Cerebellar cortex (tissue), 1 donor: ENCODE measurements at places on chromosomes 16 and 17.

DNA sequence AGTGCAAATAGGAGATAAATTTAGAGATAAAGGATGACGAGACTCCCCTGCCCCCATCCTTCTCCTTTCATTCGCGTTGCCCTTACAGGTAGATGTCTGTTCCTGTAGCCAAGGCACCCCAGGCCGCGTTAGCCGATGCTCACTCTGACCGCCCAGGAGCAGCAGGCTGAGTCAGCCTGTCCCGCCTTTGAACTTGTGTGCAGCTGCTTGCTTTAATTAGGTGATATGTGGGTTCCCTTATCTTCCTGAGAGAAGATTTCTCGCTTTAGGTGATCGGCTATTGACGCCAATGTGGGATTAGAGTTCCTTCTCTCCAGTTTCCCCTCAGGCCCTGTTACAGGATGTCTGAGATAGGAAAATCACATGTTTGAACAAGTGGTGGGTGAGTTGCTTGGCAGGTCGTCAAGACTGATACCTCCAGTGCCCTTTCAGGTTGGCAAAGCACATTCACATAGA is 119.5 kb downstream of the MSI2 start:
- no peak for DNase-seq

DNA sequence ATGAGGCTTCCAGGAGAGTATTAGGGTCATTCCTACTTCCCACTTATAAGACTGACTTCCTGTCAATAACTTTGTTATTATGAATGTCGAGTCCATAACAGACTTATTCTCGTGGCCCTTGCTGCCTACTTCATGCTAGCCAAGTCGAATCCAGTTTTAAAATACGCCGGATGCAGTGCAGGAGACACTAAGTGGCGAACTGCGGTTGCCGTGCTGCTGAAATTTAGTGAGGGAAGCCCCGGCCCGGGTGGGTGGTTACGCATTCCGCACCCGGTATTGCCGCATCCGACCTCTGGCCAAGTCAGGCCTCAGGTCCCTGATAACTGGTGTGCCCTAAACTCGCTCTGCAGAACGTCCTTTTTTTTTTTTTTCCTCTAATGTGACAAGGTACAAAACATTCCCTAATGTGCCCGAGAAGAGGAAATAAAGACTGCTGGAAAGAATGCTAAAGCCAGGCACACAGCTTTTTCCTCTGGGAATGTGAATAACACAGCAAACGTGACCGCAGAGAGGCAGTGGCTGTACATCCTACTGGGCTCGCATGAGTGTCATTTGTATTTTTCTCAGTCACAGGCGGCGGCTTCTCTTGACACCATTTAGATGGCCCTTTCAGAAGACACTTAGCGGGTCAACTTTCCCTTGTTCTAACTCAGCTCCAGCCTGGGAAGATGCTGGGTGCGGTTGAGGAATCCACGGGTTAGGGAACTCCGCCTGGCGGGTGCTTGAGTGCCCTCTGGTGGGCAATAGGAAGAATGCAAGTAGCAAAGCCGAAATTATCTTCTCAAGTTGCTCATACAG is 7.1 kb upstream of the AKTIP start:
- DNase-seq = peak; percentile 76

GRCh38 chr16:2675714-2676113 is 6.6 kb upstream of the KCTD5 start:
- no peak for DNase-seq

- peak; percentile 80 for DNase-seq
These were observed 31.5 kb downstream of the CDK5RAP3 start for GRCh38 chr17:48002266-48002915.

DNA sequence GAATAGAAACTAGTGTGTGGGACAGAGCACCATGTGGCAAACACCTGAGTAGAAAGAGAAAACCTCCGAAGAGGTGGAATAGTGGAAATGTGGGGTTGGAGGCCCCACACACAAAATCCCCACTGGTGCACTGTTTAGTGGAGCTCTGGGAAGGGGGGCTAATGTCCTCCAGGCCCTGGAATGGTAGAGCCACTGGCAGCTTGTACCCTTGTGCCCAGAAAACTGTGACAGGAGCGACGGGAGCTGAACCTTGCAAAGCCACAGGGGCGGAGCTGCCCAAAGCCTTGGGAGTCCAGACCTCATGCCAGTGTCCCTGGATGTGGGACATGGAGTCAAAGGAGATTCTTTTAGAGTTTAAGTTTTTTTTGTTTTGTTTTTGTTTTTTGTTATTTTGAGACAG is 50.6 kb downstream of the RNF112 start:
- no peak for DNase-seq

GRCh38 chr16:82736224-82736623 is 109.5 kb downstream of the CDH13 start:
- no peak for DNase-seq

- DNase-seq = no peak
These were observed 3.0 kb upstream of the PIPOX start for GRCh38 chr17:29039764-29040598.

DNA sequence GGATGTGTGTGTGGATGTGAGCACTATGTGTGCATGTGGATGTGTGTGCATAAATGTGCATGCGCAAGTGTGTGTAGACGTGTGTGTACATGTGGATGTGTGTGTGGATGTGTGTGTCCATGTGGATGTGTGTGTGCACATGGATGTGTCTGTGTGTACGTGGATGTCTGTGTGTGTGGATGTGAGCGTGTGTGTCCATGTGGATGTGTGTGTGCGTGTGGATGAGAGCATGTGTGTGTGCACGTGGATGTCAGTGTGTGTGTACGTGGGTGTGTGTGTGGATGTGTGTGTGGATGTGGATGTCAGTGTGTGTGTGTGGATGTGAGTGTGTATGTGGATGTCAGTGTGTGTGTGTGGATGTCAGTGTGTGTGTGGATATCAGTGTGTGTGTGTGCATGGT is 63.6 kb upstream of the DOC2B start:
- no peak for DNase-seq

- DNase-seq = peak; percentile 58
These were observed 31.2 kb downstream of the NSMCE1 start for GRCh38 chr16:27237219-27238015.

GRCh38 chr17:73774852-73775251 is 130.6 kb upstream of the SDK2 start:
- DNase-seq = no peak

GRCh38 chr17:58728798-58729197 is 26.9 kb upstream of the PPM1E start:
- no peak for DNase-seq

- peak; percentile 60 for DNase-seq
These were observed 34.7 kb upstream of the BRD7 start for GRCh38 chr16:50403491-50403890.

DNA sequence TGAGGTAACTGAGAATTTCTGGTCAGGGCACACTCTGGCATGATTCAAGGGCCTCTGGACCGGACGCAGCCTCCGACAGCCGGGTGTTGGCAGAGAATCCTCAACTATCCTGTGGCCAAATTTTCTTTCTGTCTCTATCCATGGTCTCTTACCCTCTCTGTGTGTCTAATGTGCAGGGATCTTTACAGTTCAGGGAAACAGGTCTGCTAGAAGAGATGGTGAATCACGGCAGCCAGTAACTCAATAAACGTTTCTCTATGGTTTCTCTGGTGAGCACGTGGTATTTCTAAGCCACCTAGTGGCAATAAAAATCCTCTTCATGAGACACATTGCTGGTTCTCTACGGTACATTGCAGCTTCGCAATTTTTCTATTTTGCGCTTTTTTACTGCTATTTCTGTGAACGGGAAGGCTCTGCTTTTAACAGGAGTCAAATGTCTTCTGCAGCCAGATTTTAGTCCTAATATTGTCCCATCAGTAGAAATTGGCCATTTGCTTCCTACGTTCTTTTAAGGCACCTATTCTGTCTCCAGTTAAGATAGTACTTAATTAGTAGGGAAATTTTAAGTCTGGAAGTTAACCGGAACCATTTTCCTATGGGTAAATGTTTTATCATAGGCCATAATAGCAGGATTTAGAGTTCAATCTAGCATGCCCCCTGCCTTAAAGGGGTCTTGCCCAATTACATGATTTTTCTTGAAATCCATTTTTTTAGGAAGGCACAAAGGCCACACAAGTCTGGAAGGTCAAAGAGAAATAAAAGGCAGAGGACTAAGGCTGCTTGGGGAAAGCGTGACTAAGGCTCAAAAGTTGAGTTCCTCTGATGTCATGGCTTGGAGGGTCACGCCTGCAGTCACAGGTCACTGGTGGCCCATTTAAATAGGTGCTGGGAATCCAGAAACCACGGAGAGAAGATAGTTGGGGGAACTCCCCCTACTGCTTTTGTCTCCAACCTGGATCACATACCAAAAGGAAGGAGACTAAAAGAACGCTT is 31.5 kb downstream of the QPRT start:
- peak; percentile 77 for DNase-seq

- no peak for DNase-seq
These were observed 52.8 kb downstream of the USP10 start for GRCh38 chr16:84752600-84752999.

- DNase-seq = peak; percentile 99
These were observed 73.9 kb downstream of the SPAG9 start for GRCh38 chr17:51046514-51047384.

GRCh38 chr17:5598457-5598856 is 14.1 kb upstream of the NLRP1 start:
- DNase-seq = peak; percentile 16

DNA sequence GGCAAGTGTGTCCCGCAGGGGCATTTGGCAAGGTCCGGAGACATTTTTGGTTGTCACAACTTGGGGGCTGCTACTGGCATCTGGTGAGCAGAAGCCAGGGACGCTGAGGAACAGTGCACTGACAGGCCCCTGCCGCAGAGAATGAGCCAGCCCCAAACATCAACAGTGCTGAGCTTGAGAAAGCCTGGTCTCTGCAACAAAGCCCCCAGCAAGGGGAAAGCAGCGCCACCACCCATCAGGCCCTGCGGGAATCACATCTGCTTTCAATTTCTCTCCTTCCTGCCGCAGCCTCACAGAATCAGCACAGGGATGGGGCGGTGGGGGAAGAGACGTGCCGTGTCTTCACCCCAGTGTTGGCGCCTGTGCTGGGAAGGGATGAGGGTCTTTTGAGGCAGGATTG is 14.8 kb upstream of the PRPSAP1 start:
- DNase-seq = no peak

DNA sequence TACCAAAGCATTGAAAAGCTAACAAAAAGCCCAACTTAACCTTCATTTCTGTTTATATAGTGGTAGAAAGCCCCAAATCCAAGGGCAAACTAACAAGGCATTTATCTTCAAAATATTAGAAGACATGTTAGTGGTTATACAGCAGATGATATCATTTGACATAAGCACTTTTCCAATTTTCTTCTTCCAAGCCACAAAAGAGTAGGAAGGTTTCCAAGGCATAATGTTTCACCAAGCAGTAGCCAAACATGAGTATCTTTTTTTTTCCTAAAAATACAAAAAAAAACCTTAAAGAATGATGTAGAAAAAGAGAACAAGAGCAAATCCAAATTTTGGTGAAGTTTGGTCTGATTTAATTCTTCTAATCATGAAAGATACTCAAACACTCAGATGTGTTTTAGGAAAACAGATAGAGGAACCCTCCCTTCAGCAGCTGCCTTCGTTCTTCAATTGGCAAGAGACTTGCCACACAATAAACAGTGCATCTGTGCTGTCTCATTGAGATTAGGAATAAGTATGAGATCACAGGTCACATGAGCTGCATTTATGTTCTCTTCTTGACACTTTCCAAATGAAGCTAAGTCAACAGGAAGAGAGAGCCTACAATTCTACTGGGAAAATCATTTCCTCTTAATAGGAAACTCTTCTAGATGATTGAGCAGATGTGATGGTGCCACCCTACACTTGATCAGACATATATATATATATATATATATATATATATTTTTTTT is 106.7 kb downstream of the TTC19 start:
- DNase-seq = no peak

GRCh38 chr16:84635702-84636101 is 12.6 kb upstream of the KLHL36 start:
- no peak for DNase-seq

DNA sequence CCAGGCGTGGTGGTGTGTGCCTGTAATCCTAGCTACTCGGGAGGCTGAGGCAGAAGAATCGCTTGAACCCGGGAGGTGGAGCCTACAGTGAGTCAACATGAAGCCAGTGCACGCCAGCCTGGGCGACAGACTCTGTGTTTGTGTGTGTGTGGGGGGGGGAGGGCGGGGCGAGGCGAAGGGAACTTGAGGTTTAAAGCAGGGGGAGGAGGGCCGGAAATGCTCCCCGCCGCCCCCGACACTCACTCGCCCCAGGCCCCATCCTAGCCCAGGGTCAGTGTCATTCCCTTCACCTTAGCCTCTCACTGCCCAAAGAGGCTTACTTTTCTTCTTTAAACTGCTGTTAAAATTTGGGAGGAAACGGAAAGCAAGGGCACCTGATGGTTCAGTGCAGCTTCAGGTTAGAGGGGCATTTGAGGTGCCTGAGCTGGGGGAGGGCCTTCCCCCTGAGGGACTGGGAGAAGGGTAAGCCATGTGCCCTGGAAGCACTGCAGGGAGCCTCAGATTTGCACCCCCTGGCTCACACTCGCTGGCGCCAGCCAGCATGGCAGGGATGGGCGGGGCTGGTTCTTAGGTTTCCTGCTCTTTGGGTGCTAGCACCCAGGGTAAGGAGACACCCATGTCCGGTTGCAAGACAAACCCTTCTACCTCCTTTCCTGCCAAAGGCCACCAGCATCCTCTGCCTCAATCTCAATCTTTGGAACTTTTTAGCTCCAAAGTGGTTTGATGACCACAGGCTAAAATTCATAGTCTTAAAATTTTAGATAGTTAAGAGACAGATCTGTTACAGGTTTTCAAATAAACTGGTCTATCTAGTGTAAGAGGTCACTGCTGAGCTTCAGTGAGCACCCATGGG is 2.2 kb upstream of the LIMD2 start:
- DNase-seq = no peak

DNA sequence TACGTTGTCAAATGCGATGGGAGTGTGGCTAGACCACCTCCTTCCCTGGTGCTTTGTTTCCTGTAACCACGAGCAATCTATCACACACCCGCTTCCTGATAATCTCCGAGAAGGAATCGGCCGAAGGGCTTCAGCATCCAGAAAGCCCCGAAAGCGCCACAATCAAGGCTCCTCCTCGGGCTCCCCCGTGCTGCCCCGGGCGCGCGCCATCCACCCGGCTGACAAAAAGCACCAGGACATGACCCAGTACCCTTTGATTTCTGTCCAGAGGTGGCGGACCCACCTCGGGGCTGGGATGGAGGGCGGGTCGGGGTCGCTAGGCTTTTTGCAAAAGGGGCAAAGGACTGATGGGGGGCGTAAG is 743 bp upstream of the ARMC7 start:
- no peak for DNase-seq
